NCI-H187 treated with DMSO at 0.1 percent for 48 hours (cell line): ENCODE measurements at places on chromosomes 13 and 19.

- DNase-seq = no peak
These were observed 932 bp downstream of the SLC35E1 start for GRCh38 chr19:16571283-16571682.

- no peak for DNase-seq
These were observed 113.9 kb upstream of the IRS2 start for GRCh38 chr13:109900320-109900719.

DNA sequence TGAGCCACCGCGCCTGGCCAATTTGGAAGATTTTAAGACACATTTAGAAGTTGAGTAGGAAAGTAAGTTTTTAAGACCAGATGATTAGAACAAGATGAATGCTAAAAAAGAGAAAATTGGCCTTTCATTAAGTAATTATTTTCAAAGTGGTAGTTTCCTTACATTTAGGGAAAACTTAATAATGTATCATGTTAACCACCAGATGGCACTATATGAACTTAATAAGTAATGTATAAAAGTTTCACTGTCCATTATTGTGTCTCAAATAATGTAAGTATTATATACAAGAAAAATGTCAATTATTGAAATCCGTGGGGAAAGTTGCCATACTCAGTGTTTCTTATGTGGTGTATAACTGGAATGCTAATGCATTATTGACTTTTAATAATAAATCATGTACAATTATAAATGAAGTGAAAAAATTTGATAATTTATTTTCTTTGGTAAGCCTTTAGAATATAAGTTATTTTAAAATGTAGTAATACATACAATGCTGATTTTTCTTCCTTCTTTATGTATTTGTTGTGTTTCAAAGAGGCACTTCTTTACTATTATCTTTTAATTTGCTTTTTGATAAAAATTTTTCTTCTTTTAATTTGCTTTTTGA lies 29.2 kb downstream of the COG6 start:
- DNase-seq = no peak

DNA sequence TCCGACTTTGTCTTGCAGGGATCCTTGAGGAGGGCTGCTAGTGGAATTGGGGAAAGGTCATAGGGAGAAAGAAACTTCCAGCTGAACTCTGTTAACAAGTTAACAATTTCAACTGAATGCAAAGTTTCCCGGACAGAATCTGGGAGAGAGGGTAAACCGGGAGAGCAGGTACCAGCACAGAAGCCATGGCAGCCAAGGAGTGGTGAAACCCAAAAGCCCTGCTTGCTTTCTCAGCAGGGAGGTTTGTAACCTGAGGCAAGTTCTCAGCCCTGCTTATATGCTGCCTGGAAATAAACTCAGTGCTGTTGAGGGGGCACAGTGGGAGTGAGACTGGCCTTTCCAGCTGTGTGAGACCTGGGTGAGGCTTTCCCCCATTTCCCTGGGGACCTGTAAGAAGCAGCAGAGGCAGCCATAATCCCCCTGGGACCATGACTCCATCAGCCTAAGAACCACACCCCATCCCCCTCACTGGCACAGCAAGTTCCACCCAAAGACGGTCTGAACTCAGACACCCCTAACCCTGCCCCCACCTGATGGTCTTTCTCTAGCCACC lies 84.0 kb downstream of the SUCLA2 start:
- no peak for DNase-seq

GRCh38 chr19:17803264-17803896 lies 8.4 kb downstream of the B3GNT3 start:
- DNase-seq = no peak

- peak; percentile 51 for DNase-seq
These were observed 146.0 kb upstream of the GPC6 start for GRCh38 chr13:93080587-93080986.

- no peak for DNase-seq
These were observed 2.3 kb downstream of the ARHGAP35 start for GRCh38 chr19:46862974-46863632.

DNA sequence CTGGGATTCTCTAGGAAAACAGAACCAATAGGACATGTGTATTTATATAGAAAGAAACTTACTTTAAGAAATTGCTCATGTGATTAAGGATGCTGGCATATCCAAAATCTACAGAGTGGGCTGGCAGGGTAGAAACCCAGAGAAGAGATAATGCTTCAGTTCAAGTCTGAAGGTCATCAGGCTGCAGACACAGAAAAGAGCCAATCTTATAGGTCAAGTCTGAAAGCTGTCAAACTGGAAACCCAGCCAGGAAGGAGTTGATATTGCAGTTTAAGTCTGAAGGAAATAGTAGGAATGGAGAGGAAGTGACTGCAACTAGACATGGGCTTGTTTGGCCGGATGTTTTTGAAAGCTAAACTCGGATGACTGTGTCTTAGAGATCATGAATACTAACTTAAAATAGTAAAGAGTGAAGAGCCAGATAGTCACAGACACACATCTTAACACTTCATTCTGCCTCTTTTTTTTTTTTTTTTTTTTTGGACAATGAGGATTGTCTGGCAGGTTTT lies 125.3 kb upstream of the GPC6 start:
- no peak for DNase-seq

DNA sequence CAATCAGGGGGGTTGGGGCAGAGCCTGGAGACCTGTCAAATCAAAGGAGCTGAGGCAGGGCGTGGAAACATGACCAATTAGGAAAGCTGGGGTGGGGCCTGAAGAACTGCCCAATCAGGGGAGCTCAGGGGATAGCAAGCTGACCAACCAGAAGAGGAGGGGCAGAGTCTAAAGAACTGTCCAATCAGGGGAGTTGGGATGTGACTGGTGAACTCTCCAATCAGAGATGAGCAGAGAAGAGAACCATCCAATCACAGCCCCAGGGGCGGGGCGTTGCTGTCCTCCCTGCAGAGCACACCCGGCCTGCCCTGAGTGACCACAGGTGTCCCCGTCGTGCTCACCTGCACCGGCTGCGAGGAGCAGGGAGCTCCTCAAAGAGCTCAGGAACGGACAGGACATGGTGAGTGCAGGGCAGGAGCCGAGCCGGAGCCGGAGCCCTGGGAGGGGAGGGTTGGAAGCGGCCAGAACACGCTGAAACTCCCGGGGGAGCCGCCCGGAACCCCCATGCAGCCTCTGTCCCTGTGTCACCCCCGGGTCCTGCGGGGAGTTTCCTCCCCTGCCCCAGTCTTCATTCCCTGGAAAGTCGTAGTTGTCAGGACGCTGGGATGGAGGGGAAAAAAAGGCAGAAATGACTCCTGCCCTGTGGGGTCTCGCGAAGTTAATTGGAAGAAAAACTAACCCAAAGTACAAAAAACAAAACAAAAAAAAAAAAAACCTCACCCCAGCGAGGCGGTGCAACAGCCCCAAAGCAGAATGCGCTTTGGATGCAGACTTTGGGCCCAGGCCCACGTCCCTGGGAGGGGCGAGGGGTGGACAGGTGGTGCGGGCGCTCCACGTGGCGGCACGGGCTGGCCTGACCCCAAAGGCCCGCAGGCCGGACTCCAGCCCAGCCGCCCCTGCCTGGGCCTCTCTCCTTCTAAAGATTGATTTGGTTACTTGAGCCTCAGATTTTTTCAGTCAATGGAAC lies at the start of gene ZNF556:
Gene ZNF556, plus strand, starts transcription at position 311 of the 967 bp plus-strand sequence. Its CDS starts 87 bp downstream, at position 398.
- DNase-seq = no peak

DNA sequence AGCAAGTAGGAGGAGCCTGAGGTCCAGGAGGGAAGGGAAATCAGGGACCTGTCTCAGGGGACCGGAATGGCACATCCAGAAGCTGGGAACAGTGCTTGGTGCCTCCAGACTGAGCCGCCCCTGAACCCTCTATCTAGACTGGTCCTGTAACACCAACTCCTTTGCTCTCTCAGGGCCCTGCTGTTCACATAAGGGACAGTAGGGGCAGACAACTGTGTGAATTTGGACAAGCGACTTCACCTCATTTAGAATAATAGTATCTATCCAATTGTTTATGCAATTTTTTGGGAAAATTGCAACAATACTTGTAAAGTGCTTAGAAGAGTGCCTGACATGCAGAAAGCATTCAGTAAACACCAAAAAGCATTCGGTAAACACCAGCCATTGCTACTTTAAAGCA lies 14.0 kb downstream of the SYMPK start:
- DNase-seq = no peak

- no peak for DNase-seq
These were observed 22.1 kb upstream of the WDFY2 start for GRCh38 chr13:51562011-51562671.

DNA sequence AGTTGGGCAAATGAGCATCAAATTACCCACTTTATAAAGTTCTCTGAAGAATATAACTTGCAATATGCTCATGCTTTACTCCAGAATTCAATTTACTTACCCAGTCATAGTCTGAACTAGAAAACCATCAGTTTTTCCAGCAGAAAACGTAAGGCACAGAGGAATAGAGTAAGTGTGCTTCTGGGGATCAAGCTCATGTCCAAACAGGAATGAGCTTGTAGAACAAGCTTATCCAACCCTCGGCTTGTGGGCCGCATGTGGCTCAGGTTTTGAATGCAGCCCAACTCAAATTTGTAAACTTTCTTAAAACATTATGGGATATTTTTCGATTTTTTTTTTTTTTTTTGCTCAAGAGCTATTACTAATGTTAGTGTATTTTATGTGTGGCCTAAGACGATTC lies 308.5 kb upstream of the KLF12 start:
- no peak for DNase-seq

GRCh38 chr19:39428283-39429112 lies 7.3 kb downstream of the RPS16 start:
- DNase-seq = no peak

- DNase-seq = no peak
These were observed 27.4 kb upstream of the CEBPA start for GRCh38 chr19:33329736-33330135.

GRCh38 chr19:40191836-40192646 lies 815 bp downstream of the MAP3K10 start:
- DNase-seq = no peak

DNA sequence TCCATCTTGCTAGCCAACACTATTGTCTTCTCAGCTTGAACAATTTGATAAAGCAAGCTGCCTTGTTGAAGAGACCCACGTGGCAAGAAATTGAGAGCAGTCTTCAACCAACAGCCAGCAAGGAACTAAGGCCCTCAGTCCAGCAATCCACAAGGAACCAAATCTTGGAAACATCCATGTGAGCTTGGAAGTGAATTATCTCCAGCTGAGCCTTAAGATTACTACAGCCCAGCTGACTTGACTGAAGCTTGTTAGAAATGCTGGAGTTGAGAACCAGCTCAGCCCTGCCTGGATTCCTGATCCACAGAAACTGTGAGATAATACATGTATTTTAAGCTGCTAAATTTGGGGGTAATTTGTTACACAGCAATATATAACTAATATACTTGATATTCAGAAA lies 26.2 kb upstream of the DCT start:
- no peak for DNase-seq

GRCh38 chr13:53206455-53206854 lies 177.8 kb downstream of the OLFM4 start:
- DNase-seq = no peak

GRCh38 chr19:3725121-3725520 lies 16.9 kb downstream of the TJP3 start:
- no peak for DNase-seq

GRCh38 chr19:15432018-15432494 lies 13.3 kb upstream of the AKAP8L start:
- no peak for DNase-seq

DNA sequence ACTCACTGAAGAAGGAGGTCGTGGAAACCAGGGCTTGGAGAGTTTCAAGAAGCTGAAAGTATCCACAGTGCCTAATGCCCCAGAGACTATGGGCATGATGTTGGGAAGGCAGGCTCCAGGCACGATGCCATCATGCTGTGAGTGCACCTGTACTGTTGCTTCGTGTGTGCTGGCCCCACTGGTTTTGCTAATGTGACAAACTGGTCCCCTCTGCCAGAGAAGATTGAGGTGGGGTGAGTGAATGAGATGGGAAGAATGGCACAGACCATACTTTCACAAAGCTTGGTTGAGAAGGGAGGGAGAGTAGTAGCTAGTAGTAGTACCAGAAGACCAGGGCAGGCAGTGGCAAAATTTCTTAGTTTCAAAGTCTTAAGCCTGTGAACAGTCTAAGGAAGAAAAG lies 19.0 kb upstream of the POP4 start:
- no peak for DNase-seq

DNA sequence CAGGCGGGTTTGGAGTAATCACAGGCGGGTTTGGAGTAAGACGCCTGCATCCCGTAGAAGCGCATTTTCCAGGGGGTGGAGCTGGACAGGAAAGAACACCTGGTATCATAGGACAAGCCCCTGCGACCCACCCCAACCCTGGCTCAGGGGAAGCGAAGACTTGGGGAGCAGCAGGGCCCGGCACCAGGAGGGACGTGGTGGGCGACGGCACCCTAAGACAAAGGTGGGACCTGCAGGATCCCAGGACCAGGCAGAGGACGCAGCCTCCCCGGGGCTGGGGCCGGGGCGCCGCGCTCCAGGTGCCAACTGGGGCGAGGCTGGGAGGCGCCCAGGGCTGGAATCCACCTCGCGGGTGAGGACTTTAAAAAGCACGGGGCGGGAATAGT lies 520 bp downstream of the ZNF600 start:
- no peak for DNase-seq

- DNase-seq = no peak
These were observed 37.1 kb upstream of the LSM14A start for GRCh38 chr19:34135054-34135800.

GRCh38 chr19:3415695-3416094 lies 49.3 kb downstream of the NFIC start:
- DNase-seq = no peak

DNA sequence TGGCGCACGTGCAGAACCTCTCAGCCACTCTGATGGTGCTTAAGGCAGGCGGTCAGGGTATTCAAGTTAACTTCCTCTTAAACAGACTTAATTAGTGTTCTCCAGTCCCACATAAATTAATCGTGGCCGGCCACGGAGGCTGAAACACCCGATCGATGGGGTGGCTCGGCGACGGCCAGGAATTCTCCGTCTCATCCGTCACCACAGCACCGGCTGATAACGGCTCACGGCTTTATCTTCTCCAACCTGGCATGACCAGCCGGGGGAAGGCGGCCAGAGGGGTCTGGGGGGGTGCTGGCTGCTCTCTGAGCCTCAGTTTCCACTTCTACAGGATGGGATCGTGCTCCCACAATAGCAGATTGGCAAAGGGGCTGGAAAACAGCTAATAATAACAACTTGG lies 32.6 kb upstream of the TCF3 start:
- DNase-seq = no peak

DNA sequence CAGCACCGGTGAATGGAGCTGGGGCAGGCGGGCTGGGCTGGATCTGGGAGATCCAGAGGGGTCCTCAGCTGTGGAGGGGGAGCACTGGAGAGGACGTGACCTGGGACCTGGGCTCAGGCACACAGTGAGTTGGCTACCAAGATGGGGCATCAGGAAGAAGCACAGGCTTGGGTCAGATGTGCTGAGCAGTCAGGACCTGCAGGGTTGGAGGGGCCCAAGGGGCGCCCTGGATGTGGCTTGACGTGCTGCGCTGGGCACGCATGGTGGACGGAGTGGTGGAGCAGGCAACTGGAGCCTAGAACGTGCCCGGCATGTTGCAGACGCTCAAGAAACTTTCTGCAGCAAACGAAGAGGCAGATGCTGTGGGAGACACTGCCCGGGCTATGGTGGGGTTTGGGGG lies 20.7 kb downstream of the PIP5K1C start:
- no peak for DNase-seq

- no peak for DNase-seq
These were observed 2.0 kb downstream of the LMTK3 start for GRCh38 chr19:48509467-48510194.
